ENCODE measurements at places on chromosomes 4 and X.

- no peak for DNase-seq
Measured at GRCh38 chr4:98659741-98660462, 1.5 kb upstream of the TSPAN5 start.

DNA sequence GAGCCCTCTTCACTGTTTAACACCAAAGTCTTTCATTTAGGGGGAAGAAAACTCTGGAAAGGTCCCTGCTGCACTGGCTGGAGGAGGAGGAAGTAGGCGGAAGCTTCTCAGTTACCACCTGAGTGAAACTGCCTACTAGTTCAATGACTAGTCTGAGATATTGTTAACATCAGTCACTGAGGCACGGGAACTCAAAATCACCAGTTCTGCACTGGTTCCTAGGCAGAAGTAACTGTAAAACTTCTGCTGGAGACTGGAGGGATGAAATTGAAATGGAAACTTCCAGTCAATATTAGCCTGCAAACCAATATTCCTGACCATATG is 178.3 kb downstream of the SNCA start:
- DNase-seq, result no peak

GRCh38 chr4:137310593-137311490 is 221.5 kb downstream of the PCDH18 start:
- DNase-seq, result no peak

- DNase-seq, result no peak
Measured at GRCh38 chr4:108053251-108053711, 63.6 kb downstream of the HADH start.

DNA sequence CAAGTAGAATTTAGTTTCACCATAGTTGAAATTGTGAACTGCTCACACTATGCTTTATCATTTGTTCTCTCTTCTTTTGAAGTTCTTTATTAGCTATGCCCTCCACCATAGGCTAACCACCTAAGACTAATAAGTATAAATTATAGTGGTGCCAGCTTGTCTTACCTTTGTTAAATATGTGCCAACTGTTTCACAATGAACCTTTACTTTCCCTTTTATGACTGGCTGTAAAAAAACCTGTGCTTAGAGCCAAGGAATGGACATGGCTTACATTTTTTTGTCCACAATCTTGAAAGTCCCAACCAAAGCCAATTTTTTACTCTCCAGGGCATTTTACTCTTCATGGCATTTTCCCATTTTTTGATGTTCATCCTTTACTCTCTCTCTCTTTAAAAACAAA is 123.5 kb upstream of the LEF1 start:
- DNase-seq, result no peak

GRCh38 chr4:152734699-152735050 is 44.9 kb downstream of the TIGD4 start:
- peak; percentile 26 for DNase-seq

DNA sequence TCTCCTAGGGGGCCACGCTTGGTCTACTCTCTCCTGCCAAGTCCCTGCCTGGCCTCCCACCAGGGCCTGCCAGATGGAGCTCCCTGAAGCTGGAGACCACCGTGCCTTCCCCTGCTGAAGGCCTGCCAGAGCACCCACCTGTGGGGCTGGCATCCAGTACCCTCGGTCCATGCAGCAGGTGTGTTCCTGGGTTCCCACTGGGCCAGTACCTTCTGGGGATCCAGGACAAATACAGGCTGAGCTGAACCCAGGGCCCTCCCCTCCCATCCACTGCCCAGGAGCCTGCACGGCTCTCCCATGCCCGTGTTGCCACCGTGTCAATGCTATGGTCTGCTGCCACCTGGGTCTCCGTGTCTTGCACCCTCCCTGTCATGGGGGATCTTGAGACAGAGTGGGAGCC is 68.8 kb downstream of the ABLIM2 start:
- no peak for DNase-seq

GRCh38 chr4:10694828-10695209 is 10.3 kb upstream of the CLNK start:
- no peak for DNase-seq

DNA sequence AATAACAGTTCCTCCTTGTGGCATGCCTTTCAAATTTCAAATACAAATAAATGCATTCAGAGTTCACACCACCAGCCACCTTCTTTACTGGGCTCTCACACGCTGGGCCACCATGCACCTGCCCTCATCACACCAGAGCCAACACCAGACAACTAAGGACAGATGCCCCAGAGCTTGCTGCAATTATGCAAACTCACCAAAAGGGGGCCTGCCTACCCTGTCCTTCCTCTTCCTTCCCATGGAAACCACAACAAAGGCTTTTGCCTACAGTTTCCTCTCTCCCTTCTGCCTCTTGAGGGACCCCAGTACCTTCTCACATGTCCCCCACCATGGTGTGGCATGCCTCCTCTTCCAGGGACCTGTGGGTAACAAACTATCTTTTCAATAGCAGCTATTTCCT is 1333.9 kb upstream of the TENM3 start:
- DNase-seq, result peak; percentile 0

DNA sequence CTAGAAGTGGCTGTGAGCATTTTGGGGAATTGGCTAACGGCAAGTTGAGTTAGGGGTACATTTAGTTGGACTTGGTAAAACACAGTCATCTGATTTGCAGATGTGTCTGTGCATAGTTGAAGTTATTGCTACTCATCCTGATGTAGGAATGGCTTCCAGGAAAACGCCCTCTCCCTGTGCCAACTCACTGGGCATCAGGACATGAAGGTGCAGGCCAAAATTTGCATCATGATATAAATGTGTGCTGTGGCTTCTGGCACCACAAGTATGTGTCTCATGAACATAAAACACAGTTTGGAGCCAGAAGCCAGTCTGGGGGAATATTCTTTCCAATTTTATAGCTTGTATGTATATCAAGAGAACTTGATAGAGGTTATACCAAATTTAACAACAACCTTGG is 54.2 kb upstream of the CBR4 start:
- no peak for DNase-seq

- DNase-seq, result no peak
Measured at GRCh38 chrX:404656-405055, 17.9 kb upstream of the PPP2R3B start.

GRCh38 chr4:184237612-184238011 is 19.9 kb upstream of the ENPP6 start:
- DNase-seq, result peak; percentile 3

DNA sequence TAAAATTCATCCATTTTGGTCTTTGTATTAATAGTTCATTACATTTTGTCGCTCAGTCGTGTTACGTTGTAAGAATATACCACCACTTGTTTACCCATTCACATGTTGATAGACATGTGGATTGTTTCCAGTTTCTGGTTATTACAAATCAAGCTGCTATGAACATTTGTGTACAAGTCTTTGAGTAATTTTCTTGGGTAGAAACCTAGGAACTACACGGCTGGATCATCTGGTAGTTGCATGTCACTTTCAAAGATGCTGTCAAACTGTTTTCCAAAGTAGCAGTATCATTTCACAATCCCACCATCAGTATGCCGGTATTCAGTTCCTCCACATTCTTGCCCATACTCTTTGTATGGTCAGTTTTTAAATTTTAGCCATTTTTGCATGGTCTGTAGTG is 98.0 kb downstream of the GASK1B start:
- no peak for DNase-seq

- DNase-seq, result no peak
Measured at GRCh38 chrX:12891915-12892506, 14.4 kb upstream of the TLR8 start.

GRCh38 chr4:123784626-123785025 is 388.0 kb downstream of the SPRY1 start:
- DNase-seq, result no peak

DNA sequence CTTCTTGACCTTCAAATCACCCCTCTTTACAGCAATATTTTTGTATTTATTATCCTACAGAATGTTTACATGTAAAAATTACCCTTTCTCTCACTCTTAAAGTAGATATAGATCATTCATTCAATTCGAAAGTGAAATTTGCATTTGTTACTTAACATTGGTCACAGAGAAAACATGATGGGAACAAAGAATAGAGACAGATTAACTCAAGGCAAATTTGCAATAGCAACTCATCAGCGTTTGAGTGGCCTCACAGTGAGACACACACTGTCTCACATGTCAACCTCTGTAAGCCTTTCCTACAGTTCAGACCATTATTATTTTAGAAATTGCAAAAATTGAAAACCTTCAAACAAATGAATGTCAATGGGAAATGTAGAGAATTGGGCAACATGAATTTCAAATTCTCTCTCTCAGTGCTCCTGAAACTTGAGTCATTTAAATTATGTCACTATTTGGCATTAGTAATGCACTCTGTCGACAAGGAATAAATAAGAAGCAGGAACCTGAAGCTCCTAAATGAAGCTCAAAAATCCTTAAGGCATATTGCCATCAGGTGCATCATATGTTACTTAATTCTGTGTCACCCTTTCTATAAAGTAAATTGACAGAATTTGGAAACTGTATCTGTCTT is 148.3 kb upstream of the ANXA10 start:
- no peak for DNase-seq

DNA sequence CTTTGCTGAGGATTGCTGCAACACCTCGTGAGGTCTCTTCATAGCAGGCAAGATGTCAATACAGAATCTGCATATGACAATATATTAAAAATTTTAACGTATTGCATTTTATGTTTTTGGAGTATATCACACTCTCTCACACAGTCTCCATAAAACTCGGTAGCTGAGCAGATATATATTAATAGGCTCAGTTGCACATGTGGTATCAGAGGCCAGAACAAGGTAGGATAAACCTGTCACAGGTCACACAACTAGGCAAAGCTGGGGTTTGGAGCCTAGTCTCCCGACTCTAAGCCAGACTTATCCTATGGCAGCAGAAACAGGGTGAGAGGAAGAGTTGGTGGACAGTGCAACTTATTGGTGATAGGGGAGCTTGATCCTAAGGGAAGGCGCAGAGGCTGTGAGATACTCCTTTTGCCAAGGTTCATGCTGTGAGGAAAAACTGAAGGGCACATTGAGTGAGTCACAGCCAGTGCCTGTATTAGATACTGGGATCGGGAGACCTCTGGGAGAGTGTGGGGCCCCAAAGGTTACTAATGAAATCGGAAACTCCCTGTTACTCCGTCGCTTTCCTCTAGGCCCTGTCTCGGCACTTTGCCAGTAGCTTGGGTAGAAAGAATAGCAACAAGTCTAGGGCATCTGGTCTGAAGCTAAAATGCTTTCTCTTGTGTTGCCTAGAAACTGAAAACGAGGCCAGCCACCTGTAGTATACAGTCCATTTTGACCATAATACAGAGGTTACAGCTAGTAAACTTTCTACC is 195.7 kb downstream of the ARHGAP10 start:
- DNase-seq, result no peak

DNA sequence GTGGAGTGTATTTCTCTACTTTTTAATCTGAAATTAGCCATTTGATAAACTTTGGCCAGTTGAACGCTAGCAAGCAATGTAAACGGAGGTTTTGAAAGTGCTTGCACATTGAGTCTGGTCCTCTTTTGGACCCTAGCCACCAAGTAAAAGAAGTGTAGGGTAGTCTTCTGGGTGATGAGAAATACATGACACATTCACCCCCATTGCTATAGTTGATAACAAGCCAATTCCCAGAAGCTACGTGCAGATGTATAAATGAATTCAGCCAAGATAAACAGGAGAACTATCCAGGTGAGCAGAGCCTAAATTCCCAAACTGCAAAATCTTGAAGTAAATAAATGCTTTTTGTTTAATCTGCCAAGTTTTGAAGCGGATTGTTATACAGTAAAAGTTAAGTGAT is 965.4 kb upstream of the GRIA3 start:
- no peak for DNase-seq

DNA sequence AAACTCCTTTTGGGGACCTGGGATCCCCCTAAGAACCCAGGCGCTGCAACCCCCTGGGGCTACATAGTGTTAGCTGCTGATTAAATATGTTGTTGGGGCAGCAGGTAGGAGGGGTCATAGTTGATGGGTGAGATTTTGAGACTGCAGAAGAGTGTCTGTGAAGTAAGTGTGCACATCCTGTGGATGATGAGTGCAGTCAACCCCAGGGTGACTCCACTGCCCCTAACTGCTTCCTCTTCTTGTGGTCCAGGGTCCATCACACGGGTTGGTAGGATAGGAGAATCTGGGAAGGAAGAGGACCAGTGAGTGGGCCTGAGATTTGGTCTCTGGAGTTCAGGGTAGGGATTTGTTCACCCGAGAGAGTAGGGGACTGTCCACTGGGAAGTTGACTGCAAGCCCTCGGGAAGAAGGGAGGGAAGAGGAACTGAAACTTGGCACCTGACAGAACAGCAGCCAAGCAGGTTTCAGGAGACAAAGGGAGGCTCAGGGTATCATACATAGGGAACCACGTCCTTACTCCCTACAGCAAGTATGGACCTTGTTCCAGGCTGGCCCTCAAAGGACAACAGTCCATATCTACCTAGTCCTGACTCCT is 8.5 kb downstream of the DLG3 start:
- no peak for DNase-seq

GRCh38 chrX:140065961-140066662 is 100.8 kb upstream of the CXorf66 start:
- DNase-seq, result peak; percentile 70

All from MV-4-11 (cell line).